ENCODE measurements at places on chromosomes 5 and 9. TPM values are rescaled to one million over a fixed set of nuclear protein-coding genes. Genes with fewer than 3 reads are reported as not detected.

Gene SPATA31C1
- not detected for total RNA-seq

Gene IPO11
- 25.6 TPM for total RNA-seq

Gene ENG
- 7.9 TPM for total RNA-seq

Gene ACSL6
- total RNA-seq: 42.9 TPM

Gene SPOCK1
- total RNA-seq: not detected

Gene FBP1
- total RNA-seq: 3.8 TPM

Gene SMIM15
- 33.8 TPM for total RNA-seq

Gene SYNPO
- total RNA-seq: 0.43 TPM

Gene IL9
- not detected for total RNA-seq

GRCh38 chr9:35923927-35924763 lies 14.9 kb downstream of the SPAAR start:
- DNase-seq: no peak

DNA sequence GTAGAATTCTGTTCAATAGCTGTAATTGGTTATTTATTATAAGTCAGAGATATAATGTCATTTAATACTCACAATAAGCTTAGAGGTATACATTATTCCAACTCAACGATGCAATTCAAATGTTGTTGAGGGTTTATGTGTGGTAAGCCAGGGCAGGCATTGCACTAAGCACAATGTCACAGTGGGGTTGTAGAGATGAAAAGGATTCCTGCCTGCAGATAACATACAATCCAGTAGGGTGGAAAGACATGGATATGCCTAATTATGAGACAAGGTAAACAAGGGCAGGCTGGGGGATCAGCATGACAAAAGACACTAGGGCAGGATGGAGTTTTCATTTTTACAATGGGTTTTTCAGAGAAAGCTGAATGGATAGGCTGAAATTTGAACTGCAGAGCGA lies 98.7 kb upstream of the PALM2AKAP2 start:
- DNase-seq: no peak

GRCh38 chr9:18580151-18580550 lies 106.2 kb downstream of the ADAMTSL1 start:
- no peak for DNase-seq

GRCh38 chr5:82861701-82862100 lies 215.5 kb downstream of the TMEM167A start:
- no peak for DNase-seq

- no peak for DNase-seq
Measured at GRCh38 chr9:87888501-87888900, 5.8 kb downstream of the SPATA31E1 start.

DNA sequence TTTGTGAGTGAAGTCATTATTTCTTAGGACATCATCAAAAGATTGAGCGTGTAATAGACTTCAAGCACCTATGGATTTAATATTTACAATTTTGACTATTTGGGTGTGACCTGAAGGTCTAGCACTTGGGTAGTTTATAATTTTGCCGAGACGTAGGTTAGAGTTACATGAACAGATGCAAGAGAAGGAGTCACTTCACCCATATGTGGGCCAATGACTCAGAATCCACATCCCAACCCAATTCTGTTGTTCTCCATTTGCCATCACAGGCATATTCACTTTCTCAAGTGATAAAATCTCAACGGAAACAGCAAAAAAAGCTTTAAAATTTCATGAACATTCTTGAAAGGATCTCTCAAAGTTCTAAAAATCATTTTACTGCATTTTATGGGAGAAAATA lies 12.1 kb upstream of the ERAP1 start:
- no peak for DNase-seq

DNA sequence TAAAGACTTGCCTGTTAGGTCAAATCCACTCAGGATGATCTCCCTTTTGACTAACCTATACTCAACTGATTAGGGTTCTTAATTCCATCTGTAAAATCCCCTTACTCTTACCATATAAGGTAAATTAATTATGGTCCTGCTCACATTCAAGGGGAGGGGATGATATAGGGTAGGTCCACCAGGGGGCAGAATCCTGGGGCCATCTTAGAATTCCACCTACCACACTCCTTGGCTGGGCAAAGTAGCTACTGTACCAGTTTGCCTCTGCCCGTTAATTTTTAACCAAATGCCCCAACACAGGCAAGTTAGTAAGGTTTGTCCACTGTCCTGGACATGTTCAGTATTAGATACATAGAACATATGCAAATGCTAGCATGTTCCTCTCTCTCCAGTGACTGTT lies 262.4 kb downstream of the SEMA5A start:
- DNase-seq: no peak

- no peak for DNase-seq
Measured at GRCh38 chr5:54108136-54108535, 202.2 kb downstream of the ARL15 start.

GRCh38 chr5:110341836-110342235 lies 384.6 kb downstream of the TMEM232 start:
- no peak for DNase-seq

DNA sequence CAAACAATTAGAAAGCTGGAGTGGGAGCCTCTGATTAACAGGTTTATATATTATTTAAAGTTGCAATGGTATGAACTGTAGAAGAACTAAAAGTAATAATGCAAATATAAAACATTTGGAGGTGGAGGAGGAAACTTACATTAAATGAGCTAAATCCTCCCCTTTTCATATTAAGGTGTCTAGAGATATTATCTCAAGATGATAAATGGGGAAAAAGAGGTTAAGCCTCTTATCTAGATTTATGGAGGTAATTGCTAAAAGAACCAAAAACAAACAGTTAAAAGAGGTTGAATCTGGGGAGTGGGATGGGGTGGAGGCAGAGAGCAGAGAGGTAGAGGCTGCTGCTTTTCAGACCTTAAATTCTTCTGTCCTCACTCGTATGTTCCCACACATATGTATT lies 147.8 kb upstream of the SLC24A2 start:
- DNase-seq: no peak

- DNase-seq: no peak
Measured at GRCh38 chr5:91408710-91409109, 25.6 kb upstream of the ARRDC3 start.

- no peak for DNase-seq
Measured at GRCh38 chr5:14405267-14405666, 176.3 kb upstream of the OTULINL start.

- DNase-seq: no peak
Measured at GRCh38 chr5:34452170-34452828, 203.8 kb upstream of the RAI14 start.

GRCh38 chr9:87441251-87441650 lies 56.4 kb upstream of the DAPK1 start:
- DNase-seq: no peak

DNA sequence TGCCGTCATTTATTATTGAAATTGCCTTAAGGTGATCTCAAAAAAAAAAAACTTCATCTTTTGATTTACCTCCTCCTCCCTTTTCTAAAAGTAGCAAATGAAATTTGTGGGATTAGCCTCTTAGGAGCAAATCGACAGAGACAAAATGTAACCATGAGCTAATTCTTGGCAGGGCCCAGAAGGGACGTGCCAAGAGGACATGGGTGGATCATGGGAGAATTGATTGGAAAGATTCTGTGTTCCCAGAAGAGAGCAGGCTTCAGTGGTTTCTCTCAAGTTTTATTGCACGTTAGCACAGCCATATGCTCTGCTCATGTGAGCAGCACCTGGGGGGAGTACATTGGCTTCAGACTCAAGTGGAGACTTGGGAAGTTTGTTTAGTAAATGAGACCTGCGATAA lies 394.6 kb downstream of the ELAVL2 start:
- DNase-seq: no peak

DNA sequence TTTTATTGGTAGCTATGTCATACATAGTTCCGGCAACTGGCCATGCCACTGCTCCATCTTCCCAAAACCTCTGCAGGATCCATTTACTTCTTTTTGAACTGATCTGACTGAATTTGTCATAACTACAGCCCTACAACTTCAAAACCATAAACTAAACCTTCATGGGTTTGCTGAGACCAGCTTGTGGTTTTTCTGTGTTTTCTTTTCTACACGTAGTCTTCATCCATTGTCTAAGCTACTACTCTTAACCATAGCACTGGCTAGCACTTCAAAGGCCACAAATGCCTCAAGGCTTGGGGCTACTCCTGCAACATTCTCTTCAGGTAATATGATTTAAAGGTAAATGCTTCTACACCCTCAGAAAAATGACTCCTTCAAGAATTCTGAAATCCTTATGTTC lies 9.0 kb upstream of the KIF2A start:
- DNase-seq: no peak
